ENCODE measurements at places on chromosomes 4 and X.
A peak's percentile ranks its signal among the peaks of the same experiment; 100 is the strongest.

DNA sequence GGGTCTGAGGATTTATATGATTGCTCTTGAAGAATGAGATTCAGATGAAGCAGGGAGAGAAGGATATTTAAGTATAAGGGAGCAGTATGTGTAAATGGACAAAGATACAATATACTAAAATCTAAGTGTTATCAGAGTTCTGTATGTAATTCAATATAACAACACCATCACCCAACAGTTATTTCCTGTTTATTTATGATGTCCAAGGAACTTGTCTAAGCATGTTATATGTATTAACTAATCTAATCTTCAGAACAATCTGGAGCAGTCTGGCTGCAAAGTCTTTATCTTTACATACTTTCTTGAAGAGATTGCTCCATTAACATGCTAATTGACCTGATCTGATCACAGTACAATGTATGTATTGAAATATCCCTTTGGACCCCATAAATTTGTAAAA, 203.8 kb upstream of the WDFY3 start:
- DNase-seq: no peak

GRCh38 chr4:7187168-7187535, 5.2 kb upstream of the SORCS2 start:
- DNase-seq: no peak

DNA sequence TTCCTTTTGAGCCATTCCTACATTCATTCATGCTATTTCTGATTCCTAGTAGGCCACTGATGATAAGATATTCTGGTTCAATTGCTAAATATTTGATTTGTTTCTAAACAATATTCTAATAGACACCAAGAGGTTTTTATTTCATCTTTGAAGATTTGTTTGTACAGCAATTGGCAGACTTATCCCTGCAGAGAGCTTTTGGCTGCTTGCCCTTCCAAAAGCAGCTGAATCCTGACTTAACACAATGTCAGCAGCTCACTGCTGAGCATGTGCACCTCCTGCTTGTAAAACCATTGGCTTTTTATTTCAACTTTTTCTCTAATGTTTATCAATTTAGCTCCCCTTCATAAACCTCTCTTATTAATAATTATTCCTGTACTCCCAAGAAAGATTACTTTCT, 45.3 kb downstream of the MMRN1 start:
- no peak for DNase-seq

- DNase-seq: no peak
Measured at GRCh38 chrX:81120936-81121371, 80.8 kb downstream of the HMGN5 start.

DNA sequence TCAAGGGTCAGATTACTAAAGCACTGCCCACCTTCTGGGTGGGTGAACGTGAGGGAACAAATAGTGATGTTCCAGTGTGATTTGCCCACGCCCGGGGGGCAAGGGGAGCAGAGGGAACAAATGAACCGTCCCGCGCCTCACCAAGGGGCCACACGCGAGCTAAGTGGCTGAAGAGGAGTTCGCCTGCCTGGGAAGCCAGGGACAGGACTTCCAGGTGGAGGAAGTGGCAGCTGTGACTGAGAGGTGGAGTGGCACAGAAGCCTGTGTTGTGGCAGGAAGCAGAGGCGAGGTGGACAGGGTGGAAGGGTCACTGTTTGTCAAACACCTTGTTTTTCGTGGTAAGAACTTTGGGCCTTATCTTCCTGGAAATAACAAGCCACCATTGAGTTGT, 9.0 kb upstream of the SORBS2 start:
- DNase-seq: no peak

DNA sequence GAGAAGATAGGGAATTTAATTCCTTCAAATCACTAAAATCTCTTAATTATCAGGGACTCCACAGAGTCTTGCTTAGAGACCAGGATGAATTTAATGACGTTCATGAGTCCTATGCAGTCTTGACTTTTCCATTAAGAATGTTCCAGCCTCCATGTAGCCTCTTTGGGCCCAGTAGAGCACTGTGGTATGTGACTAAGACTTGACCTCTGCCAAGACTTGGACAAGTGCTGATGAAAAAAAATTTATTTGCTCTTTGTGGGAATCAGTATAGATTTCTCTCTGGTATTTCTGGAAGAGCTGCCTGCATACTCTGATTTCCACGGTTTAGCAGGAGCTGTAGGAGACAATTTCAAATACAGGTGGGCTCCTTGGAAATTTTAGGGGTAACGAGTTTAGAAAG, 40.6 kb downstream of the CHRDL1 start:
- no peak for DNase-seq

DNA sequence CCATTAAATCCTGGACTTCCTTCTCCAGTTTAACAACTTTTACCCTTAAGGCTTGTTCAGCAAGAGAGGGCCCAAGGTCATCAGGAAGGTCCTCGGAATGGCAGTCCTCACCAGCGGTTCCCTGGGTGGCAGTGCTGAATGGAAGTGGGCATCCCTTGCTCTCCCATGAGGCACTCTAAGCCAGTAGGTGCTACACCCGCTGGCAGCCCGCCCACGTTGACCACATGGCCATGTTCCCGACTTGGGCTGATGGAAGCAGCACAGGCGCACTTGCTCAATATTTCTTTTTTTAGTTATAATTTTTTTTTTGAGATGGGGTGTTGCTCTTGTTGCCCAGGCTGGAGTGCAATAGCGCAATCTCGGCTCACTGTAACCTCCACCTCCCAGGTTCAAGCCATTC, 277.9 kb downstream of the ZC4H2 start:
- no peak for DNase-seq

- no peak for DNase-seq
Measured at GRCh38 chr4:98838531-98838930, 90.4 kb downstream of the EIF4E start.

GRCh38 chr4:99404595-99405287, 30.4 kb downstream of the ADH7 start:
- DNase-seq: no peak

DNA sequence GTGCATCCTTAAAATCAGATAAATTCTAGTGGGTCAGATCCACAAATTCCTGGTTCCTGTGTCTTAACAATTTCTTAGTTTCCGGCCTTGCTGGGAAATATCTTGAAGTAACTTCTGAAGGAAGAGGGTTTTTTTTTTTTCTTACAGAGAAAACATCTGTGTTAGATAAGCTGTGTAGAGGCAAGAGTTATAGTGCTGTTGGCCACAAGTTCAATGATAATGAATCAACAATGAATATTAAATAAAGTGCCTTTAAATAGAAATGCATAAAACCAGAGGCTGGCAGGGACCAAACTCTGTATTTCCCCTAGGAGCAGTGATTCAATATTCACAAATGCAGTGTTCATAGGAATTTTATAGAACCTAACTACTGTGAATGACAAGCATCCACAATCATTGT, 711.9 kb upstream of the ATOH1 start:
- DNase-seq: no peak

GRCh38 chr4:125749354-125749753, 434.6 kb downstream of the FAT4 start:
- no peak for DNase-seq

DNA sequence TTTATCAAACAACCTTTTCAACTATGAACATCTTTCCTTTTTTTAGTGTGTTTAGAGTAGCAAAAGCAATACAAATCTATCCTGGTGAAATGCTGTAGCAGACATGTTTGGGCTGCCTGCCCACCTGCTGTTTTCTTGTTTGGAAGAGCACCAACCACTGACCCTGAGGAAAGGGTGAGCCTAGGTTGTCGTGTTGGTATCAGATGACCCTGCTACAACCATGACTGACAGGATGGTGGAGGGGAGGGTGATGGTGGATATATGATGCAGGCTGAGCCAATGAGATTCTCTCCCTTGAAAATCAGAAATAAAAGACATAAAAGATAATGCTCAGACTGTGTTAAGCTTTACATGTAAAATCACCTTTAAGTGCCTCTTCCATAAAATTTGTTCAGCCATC, 201.2 kb downstream of the NPNT start:
- no peak for DNase-seq

DNA sequence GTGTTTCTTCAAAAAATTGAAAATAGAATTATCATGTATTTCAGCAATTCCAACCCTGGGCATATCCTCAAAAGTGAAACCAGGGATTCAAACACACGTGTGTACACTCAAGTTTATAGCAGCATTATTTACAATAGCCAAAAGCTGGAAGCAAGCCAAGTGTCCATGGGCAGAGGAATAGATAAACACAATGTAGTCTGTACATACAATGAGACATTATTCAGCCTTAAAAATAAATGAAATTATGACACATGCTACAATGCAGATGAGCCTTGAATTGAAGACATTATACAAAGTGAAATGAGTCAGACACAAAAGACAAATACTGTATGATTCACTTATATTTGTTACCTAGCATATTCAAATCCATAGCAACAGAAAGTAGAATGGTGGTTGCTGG, 853.4 kb downstream of the STIM2 start:
- no peak for DNase-seq

- DNase-seq: no peak
Measured at GRCh38 chrX:10206317-10206716, 49.5 kb downstream of the CLCN4 start.

DNA sequence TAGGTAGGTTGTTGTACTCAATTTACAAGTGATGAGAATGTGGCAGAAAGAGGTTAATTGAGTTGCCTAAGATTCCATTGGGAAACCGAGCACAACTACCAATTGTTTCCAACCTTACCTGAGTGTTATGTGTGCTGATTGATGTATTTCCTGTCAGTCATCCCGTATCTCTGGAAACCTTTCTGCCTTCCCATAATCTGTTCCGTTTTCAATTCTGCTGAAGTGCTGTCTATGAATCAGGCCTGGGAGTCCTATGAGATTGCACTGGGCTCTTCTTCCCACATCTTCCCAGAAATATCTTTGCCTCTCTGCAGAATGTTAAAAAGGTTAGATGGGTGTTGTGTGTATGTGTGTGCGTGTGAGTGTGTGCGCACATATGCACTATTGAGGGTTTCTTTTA, 229.5 kb upstream of the ANXA3 start:
- DNase-seq: no peak

- DNase-seq: no peak
Measured at GRCh38 chr4:176238826-176239225, 30.2 kb downstream of the ASB5 start.

- no peak for DNase-seq
Measured at GRCh38 chrX:106300239-106300638, 132.1 kb downstream of the PWWP3B start.

- no peak for DNase-seq
Measured at GRCh38 chr4:126582737-126583136, 1050.0 kb upstream of the INTU start.

GRCh38 chr4:105548483-105548882, 3.9 kb upstream of the ARHGEF38 start:
- DNase-seq: no peak

DNA sequence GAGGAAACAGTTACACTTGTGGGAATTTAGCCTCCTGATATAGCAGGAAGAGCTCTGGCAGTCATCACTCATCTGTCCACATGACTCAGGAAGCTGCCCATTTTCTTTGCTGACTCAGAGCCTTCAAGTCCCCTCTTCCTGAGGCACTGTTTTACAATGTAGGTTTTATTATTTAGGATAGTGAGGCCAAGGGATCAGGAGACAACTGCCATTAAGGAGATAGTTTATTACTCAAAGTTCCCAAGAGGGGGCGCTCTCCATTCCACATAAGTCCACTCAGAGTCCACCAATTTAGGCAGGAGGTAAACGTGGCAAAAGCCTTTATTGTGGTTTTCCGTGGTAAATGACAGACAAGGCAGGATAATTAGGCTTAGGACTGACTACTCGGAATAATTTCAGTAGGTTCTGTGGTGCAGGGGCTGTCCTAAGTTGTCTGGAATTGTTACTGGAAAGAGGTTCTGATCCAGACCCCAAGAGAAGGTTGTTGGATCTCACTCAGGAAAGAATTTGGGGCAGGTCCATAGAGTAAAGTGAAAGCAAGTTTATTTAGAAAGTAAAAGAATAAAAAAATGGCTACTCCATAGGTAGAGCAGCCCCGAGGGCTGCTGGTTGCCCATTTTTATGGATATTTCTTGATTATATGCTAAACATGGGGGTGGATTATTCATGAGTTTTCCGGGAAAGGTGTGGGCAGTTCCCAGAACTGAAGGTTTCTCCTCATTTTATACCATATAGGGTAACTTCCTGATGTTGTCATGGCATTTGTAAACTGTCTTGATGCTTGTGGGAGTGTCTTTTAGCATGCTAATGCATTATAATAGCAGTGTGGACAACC, 96.0 kb upstream of the RAB40AL start:
- no peak for DNase-seq

DNA sequence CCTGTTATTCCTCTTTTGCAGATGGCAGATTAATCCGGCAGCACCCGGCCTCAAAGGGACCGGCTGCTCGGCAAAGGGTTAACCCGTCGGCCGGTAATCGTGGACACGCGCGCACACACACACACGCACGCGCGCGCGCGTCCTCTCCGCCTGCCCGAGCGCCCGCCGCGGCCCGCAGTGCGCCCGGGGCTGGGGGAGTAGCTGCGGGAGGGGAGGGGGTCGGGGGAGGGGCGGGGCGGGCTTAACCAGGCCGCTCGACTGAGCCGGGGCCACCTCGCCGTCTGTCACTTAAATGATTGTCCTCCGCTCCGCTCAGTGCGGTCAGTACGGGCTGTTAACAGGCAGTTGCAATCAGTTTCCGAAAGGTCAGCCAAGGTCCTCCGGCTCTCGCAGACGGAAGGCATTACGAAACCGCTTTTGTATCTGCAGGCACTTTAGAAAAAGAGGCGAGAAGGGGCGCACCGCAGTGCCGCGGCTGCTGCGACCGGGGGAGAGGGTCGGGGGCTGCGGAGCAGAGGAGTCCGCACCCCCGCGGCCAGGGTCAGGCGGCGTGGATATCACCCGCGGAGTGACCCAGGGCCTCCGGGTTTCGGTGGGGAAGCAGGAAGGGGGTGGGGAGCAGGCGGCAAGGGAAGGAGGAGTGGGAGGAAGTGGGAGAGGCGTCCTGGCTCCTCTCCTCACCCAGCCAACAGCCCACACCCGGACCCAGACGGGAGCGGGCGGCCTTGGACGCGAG, 57.3 kb upstream of the BCOR start:
- DNase-seq: no peak

GRCh38 chr4:123284168-123284567, 112.4 kb upstream of the SPRY1 start:
- DNase-seq: no peak

- DNase-seq: peak; percentile 71
Measured at GRCh38 chrX:100768679-100769338, 36.9 kb upstream of the SYTL4 start.

DNA sequence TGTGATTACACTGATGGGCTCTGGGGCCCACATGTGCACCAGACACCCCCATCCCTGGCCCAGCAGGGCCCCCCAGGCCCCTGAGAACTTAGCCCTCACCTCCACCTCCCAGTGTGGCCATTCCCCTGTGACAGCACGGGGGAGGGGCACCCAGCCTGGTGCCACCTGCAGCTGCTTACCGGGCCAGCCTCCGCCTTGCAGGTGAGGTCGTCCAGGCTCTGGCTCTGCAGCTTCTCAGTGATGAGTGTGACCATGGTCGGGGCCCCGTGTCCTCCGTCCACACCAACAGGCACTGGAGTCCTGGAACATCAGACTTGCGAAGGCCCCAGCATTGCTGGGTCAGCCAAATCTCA, 15.6 kb downstream of the FAM53A start:
- no peak for DNase-seq

GRCh38 chr4:137032222-137032621, 500.1 kb downstream of the PCDH18 start:
- no peak for DNase-seq

All from stimulated activated CD8-positive, alpha-beta memory T cell treated with anti-CD3 and anti-CD28 coated beads, Interleukin-12 subunit alpha, Interleukin-12 subunit beta, amount 100 ng/mL, for 1 hour (primary cell).